ENCODE measurements at places on chromosomes 4 and X. TPM values are rescaled to one million over a fixed set of nuclear protein-coding genes. Genes with fewer than 3 reads are reported as not detected.

Gene ITIH6
- not detected for total RNA-seq

Gene PAGE4
- total RNA-seq = not detected

Gene EVC
- total RNA-seq = 53.4 TPM

Gene SSX3
- not detected for total RNA-seq

Gene DCX
- not detected for total RNA-seq

Gene MAMLD1
- 1.2 TPM for total RNA-seq

Gene BEX5
- not detected for total RNA-seq
